ENCODE measurements at places on chromosomes 6 and 20. TPM values are rescaled to one million over a fixed set of nuclear protein-coding genes. Genes with fewer than 3 reads are reported as not detected.

Gene FOXP4
- 2.8 TPM for total RNA-seq

Gene DACT2
- total RNA-seq, result not detected

Gene KIF16B
- total RNA-seq, result 17.4 TPM

Gene TSHZ2
- total RNA-seq, result 1.5 TPM

Gene SMPD2
- total RNA-seq, result 8.3 TPM

Gene PRKN
- 3.4 TPM for total RNA-seq

Gene MYO6
- 17.0 TPM for total RNA-seq

Gene CALHM4
- total RNA-seq, result not detected

Gene ZNF343
- 12.7 TPM for total RNA-seq

Gene SEMG1
- total RNA-seq, result not detected

Gene TREM2
- not detected for total RNA-seq

Gene CAPN11
- total RNA-seq, result not detected
